DMS79 (cell line): ENCODE measurements at places on chromosomes 12 and 14.
A peak's percentile ranks its signal among the peaks of the same experiment; 100 is the strongest.

- DNase-seq: no peak
Measured at GRCh38 chr12:89980236-89980635, 271.6 kb upstream of the ATP2B1 start.

DNA sequence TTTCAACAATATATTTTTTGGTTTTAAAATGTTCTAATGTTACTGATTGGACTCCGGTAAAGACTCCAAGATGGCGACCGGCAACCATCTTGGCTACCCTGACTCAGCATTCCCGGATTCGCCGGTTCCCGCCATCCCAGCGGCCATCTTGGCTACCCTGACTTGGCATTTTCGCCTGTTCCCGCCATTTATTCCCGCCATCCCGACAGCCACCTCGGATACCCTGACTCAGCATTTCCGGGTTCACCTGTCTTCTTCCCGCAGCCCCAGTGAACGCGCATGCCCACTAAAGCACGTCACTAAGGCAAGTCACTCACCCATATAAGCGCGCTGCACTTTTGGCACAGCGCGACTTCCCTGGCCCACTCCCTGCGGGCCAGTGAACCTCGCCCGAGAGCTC, 9.0 kb upstream of the LRFN5 start:
- DNase-seq: no peak

DNA sequence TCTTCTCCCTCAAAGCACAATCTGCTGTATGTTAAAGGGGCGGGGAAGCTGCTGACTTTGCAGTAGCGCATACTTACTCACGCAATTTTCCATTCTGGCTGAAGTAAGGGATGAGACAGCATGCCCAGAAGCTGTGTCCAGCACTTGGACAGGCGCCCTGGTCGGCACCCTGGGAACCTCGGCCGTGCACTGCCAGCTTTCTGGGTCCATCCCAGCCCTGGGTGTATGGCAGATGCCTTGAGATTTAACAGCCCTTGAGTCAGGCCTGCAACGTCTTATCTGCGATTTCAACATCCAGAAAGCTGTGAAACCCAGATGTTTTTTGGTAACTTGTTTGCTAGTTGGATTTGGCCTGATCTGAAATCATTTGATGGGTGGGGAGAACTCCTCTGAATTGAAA, 16.1 kb downstream of the EML1 start:
- no peak for DNase-seq

- DNase-seq: no peak
Measured at GRCh38 chr12:121709478-121709961, 3.0 kb upstream of the TMEM120B start.

- no peak for DNase-seq
Measured at GRCh38 chr14:44162197-44162596, 344.9 kb downstream of the FSCB start.

GRCh38 chr12:12938541-12938940, 13.4 kb downstream of the GPRC5D start:
- no peak for DNase-seq

- DNase-seq: no peak
Measured at GRCh38 chr14:88007608-88008007, 2.7 kb downstream of the GPR65 start.

DNA sequence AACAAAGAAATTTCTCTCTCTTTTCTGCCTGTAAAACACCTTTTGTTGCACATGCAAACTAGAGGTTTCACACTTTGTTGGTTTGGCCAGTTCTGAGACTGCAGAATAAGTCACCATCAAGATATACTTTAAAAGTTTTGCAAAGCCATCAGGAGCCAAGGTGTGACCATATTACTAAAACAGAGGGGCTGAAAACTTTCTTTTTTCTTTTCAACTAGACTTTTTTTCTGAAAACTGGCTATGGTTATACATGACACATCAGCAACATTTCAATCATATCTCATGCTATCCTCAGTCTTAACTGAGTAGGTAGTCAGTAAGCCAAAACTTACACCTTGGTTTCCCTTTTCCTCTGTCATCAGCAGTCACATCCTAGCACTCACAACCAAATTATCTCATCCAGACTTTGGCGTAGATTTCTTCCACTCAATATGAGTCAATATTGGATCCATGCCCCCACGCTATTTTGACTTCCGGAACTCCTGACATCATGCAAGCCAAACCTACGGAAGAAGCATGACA, 4.1 kb upstream of the IFNG start:
- DNase-seq: no peak

- DNase-seq: no peak
Measured at GRCh38 chr12:24921251-24922038, 27.5 kb downstream of the BCAT1 start.

DNA sequence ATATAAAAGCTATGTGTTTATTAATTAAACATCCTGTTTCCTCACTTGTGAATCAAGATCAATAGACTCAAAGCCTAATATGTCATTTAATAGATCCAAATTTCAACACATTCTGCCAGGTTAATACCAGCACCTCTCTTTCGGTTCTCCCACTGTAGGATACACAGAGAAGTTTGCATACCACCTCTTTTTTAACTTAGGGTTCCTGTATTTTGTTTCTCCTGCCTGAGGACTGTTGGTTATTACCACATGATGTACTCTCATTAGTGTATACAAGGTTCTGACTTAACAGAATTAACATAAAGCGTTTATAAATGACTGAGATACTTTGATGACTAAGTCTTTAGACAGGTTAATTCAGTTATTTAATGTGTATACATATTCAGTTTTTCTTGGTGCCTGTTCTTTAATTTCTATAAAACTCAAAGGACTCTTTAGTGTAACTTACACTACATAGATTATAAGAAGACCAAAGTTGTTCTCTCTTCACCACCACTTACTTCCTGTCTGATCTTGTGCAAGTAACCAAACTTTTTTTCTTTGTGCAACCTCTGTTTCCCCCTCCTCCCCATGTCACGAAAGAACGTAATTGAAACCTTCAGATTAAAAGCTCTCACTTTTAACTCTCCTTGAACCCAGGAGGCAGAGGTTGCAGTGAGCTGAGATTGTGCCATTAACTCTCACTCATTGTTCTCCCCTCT, 89.8 kb upstream of the DNM1L start:
- DNase-seq: no peak

DNA sequence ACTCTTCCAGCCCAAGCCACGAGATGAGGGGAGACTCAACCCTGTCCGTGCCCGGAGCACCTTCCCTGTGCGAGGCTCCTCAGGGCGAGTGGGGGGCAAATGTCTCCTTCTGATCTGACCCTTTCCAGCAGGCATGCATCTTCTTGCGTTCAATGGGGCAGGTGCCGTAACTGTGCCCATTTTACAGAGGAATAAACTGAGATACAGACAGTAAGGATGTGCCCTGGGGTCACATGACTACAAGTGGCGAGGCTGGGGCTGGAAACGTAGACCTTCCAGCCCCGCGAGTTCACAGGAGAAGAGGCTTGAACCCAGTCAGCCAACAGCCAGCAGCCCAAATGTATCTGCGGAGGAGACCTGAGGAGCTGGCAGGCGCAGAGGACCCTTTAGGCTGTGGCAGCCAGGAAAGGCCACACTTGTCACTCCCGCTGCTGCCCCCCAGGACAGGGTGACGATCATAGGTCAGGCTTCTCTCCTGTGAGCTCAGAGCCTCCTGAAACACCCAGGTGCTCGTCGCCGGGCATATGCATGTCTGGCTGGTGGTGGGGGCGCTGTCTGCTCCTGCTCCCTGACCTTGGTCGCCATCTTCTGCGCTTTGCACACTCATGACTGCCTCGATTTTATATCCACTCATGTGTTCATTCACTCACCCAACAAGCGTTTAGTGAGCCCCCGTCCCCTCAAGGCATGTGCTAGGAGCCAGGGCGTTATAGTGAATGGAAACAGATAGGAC, 41.7 kb downstream of the CCDC88C start:
- DNase-seq: no peak

- no peak for DNase-seq
Measured at GRCh38 chr14:93092606-93093556, 22.8 kb downstream of the ITPK1 start.

DNA sequence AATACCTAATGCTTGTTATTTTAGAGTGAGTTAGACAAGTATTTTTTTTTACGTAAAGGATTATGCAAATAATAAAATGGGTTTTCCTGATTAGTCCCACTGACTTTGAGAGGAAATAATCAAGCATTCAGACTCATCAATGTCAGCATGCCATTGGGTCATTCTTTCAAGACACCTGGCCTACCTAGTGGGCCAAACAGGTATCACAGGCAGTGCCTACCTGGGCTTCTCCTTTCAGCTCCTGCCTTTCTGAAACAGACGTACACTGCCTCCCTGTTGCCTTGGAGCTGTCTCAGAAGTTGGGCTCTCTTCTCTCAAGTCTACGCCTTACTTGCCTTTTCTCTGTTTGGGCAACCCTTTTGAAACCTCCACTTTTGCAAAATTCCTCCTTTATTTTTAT, 545.6 kb downstream of the SNAPC1 start:
- no peak for DNase-seq

DNA sequence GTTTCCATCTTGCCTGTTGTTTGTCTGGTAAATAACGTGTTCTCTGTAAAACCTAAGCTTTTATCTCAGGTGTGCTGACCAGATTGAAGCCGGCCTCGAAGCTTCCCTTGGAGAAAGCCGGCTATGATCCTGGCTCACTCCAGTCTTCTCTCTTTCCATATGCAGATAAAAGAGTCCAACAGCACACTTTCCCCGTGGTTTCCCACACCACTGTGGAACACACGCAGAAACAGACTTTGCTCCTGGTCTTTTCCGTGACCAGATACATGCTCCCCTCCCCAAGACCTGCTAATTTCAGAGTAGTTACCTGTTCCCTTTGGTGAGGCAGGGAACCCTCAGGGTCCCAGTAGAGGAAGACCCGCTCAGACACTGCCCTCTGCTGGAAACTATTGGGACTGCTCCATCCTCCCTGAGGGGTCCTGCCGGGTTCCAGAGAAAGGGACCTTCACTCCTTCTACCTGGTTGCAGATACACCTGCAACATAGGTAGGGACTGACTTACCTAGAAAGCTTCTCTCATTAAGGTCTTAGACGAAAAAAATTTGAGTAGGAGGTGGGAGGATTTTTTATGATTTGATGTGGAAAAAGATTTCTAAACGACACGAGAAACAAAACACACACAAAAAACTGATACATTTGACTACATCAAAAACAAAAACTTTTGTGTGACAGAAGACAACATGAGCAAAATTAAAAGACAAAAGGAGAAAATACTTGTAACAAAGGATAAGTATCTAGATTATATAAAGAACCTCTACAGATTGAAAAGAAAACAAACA, 415.4 kb upstream of the CCDC196 start:
- no peak for DNase-seq

DNA sequence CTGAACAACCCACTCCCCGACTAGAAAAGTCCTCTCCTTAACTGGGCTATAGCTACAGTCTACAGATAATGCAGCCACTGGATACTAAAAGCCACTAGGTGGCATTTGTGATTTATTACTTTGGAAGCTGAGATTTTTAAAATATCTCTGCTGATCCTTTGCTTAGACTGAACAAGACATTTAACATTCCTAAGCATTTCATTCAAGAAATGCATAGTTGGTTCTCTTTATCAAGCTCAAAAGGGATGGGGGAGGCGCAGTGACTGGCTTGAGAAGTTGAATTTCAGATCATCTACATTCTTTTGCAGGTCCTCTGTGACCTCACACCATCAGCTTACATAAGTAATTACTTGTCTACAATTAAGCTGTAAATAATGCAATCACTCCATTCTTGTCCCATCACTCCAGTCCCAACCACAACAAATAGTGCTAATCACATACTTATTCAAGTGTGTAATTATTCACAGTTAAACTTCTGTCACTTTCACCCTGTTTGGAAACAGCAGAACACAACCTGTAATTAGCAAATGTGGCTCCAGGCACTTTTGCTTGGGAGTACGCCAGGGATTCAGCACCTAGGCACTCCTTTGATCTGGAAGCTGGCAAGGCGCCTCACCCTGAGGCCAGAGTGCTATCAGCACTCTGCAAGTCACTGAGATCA, 203.6 kb downstream of the NOVA1 start:
- peak; percentile 56 for DNase-seq

DNA sequence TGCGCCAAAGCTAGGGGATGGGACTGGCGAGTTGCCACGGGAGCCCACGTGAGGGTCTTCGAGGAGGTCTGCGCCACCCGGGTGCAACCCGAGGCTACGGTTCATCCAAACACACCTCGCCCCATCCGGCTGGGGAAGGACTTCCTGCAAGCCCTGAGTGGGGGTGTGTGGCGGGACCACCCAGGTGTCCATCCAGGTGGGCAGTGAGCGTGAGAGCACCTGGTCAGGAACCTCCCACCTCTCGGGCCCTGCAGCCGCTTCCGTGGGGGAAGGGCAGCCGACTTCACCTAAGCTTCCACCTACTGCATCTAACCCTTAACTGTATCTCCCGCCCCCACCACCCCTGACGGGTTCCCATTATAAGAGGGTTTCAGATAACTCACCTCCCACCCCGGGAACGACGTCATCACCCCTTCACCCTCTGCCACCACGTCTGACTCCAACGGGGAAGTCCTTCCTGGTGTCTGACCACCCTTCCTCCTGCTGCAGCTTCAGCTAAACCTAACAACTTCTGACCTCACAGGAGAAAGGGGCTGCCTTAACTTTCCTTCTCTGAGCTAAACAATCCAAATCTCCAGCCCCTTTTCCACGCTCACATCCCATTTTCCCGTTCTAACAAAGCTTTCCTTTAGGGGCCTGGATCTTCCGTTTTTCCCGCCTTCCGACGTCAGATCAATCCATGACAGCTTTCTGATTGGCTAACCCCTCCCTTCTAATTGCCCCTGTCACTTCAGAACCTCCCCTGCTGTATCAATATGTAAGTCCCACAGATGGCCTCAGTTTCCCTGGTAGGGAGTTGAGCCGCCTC, 27.4 kb upstream of the SMUG1 start:
- DNase-seq: peak; percentile 30

- DNase-seq: no peak
Measured at GRCh38 chr12:104896146-104896545, 61.9 kb downstream of the SLC41A2 start.

DNA sequence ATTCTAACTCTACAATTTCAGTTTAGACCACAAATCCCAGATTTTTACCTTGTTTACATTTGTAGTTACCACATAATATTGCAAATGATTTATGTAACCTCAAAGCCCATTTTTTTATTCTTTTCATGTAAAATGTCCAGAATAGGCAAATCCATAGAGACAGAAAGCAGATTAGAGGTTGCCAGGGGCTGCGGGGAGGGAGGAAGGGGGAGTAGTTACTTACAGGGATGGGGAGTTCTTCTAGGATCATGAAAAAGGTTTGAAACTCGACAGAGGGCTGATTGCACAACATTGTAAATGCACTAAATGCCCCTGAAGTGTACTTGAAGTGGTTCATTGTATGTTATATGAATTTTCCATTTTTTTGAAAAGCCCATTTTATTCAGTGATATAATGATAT, 66.5 kb downstream of the PPP2R5C start:
- DNase-seq: peak; percentile 15

DNA sequence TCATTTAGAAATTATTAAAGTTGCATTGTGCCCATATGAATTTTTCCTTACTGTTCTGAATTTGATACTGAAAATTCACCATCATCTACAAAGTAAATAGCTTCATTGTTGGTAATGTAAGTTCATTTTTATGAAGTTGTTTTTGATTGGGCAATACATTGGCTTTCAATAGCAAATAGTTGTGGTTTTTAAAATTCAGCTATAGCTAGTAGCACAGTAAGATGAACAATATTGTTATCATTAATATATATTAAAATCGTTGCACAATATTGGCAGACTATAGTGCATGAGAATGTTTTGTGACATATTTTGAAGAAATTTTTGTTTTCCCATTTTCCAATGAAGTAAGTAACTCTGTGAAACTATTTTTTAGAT, 575.0 kb downstream of the PRKD1 start:
- DNase-seq: no peak
